ENCODE measurements at places on chromosomes 3 and 15.

DNA sequence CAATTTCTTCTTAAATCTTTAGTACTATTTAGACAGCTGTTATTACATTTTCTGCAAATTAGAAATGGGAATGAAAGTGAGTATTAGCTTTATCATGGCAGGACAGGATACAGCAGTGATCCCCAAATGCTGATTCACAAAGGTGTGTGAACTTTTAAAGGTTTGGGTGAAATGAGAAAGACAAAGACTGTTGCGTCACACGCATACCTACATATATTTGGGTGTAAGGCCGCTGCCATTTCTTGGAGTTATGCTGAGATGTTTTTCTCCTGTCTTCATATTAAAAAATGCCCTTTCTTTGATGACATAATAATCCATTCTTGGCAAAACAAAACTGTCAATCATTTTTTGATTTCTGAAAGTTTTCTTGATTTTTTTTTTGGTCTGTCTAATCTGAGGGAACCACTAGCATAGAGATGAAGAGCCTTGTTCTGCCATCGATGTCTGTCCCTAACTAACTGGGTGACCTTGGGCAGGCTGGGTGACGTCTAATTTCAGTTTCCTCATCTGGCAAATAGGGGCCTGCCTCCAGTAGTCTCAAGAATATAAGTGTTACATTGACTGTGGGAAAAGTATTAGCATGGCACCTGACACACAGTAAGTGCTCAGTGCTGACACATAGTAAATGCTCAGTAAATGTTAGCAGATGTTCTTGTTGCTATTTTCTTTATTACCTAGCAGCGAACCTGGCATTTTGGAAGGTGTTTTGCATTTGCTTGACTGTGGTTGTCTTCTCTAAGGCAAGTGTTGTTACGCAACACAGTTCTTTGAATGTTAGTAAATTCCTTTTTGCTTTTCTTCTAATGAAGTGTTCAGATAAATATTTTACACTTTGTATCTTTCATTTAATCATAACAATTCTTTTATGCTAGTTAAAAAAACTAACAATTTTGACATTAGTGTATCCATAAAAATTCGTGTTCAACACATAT is 5.0 kb downstream of the MITF start:
- no peak for DNase-seq

DNA sequence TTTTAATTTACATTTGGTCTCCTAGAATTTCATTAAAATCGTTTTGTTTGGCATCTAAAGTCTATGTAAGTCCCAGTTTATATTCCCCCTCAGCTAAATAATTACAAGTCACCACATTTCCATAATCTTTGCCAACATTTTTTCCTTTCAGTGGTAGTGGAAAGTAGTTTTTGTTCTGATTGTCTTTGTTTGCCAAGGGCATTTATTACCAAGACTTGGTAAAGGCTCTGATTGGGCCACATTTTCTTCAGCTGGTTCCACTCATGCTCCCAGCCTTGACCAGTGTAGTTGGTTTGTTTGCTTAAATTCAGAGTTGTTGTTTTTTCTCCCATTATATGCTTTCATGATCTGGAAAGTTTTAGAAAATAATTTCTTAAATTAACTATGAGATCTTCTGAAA is 153.4 kb upstream of the MME start:
- no peak for DNase-seq

DNA sequence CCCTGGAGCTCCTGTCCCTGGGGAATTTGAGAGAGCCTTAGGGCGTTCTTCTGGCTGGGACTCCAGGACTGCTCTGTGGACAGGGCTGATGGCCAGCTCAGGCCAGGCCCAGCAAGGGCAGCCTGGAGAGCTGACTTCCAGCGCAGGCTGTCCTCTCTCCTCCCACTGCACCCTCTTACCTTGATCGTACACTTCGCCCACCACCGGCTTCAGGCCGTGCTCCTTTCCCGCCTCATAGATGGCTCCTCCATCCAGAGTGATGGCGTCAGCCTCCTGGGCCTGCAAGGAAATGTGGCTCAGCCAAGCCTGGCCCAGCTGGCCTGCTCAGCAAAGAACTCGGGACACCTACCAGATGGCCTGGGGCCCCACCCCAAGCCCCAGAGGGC is 3.1 kb downstream of the MELTF start:
- no peak for DNase-seq

GRCh38 chr3:155778462-155778861 is 27.6 kb downstream of the C3orf33 start:
- no peak for DNase-seq

GRCh38 chr3:169811631-169812331 is 889 bp upstream of the LRRIQ4 start:
- no peak for DNase-seq

GRCh38 chr3:178263236-178263916 is 272.9 kb upstream of the KCNMB2 start:
- no peak for DNase-seq

GRCh38 chr3:40268802-40269524 is 40.5 kb upstream of the EIF1B start:
- no peak for DNase-seq

DNA sequence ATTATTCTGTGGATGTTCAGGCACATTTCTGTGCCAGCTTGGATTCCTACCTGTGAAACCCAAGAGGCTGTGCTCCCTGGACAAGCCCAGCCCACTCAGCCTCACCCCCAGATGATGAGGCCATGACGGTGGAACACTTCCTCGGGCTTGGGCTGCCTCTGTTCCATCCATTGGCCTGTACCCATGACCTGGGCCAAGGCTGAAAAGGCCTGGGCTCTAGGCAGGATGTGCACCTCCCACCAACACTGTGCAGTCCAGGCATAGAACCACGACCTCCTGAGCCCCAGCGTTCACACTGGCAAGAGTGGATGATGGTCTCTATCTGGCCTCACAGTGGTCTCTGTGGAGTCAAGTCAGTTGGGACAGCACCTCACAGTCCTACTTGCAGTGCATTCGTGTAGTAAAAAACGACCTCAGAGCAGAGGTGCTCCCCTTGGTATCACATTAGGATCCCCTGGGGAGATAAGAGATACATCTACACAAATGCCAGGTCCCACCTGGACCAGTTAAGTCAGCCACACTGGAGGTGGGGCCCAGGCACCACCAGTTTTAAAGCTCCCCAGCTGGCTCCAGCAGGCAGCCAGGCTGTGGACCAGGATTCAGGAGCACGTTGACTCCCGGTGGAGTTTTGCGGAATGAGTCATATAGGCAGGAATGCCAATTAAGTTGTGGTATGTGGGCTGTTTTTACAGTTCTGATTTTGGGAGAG is 39.0 kb upstream of the IGF1R start:
- no peak for DNase-seq

DNA sequence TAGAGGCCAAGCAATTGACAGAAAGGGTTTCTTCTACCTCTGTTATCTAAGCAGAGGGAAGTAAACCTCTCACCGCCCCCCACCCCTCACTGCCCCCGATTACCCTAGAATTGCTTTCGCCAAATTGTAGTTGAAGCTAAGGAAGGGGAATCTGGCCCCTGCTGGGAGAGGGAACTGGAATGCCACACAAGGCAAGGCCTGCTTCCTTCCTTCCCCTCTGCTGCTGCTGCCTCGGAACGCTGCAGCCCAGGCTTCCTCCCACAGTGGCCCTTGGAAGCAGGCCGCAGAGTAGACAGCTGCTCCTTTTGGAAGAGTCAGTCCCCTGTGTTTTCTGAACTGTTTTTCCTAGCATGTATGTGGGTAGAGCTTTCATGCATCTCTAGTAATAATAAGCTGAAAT is 21.6 kb downstream of the RLBP1 start:
- DNase-seq = no peak
